ENCODE measurements at places on chromosomes 1 and 21.

GRCh38 chr1:232657426-232658005, 27.6 kb upstream of the SIPA1L2 start:
- DNase-seq: peak; percentile 68

- no peak for DNase-seq
Observed at GRCh38 chr1:231016234-231016633, 23.8 kb downstream of the FAM89A start.

- DNase-seq: no peak
Observed at GRCh38 chr1:192609110-192610079, 26.6 kb upstream of the RGS13 start.

DNA sequence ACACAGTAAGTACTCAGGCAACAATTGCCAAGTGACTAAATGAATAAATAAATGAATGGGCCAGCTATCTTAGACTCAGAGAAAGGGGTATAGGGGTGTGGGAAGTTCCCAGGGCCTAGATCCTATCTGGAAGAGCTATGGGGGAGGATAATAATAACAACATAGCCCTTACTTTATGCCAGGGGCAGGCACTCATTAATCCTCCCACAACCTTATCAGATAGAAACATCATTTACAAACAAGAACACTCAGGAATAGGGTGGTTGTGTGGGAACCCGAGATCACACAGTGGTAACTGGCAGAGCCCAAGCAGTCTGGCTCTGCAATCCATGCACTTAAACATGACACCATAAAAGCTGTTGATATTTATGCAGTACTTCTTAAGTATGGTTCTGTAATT, 128.2 kb upstream of the SPATA6 start:
- DNase-seq: no peak

DNA sequence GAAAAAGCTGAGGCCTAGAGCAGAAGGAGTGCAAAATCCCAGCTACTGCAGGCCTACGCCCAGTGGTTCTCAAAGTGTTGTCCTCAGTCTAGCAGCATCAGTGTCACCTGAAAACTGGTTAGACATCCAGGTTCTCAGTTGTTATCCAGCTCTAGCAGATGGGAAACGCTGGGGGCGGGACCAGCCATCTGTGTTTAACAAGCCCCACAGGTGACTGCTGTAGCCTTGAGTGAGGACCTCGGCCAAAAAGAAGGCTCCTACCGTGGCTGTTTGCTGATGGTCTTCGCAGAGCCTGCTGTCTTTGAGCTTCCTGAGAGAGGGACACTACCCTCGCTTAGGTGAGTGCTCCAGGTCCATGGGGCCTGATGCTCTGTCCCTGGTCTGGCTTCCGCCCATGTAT, 69.7 kb downstream of the LRRN2 start:
- no peak for DNase-seq

- no peak for DNase-seq
Observed at GRCh38 chr1:160672789-160673695, 26.2 kb upstream of the SLAMF1 start.

GRCh38 chr1:99216956-99217355, 47.3 kb upstream of the PLPPR4 start:
- no peak for DNase-seq

GRCh38 chr1:25056536-25056935, 126.5 kb upstream of the RUNX3 start:
- no peak for DNase-seq

GRCh38 chr1:95583661-95584210, 349.7 kb downstream of the RWDD3 start:
- no peak for DNase-seq

- DNase-seq: no peak
Observed at GRCh38 chr21:17950591-17950990, 131.4 kb upstream of the C21orf91 start.

- DNase-seq: no peak
Observed at GRCh38 chr1:219247441-219247840, 73.8 kb downstream of the LYPLAL1 start.

- DNase-seq: peak; percentile 43
Observed at GRCh38 chr1:85611856-85612255, 31.3 kb downstream of the CCN1 start.

DNA sequence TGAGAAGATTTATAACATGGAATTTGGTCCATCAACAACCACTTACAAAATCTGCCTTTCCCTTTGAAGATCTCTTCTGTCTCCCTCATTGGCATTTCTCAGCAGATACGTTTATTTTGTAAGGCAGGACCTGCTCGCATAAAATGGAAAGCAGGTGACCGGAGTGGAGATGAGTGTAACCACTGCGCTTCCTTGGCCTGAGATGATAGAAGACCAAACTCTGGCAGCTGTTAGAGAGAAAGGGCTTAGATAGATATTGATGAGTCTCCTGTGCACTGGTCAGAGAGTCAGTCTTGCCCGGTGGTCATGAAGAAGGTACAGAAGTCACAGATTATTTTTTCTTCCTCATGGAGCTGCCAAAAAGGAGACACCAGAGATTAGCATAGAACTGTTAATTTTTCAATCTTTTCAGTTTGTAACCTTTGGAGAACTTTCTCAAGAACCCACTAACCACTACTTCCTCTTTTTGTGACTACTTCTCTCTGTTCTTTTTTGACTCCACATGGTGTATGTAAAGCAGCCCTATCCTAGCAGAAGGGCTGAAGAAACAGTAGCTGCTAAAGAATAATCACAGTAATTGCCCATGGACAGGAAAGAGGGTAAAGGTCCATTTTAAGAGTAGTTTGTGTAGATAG, 47.6 kb downstream of the FCRL3 start:
- no peak for DNase-seq

- no peak for DNase-seq
Observed at GRCh38 chr1:26360807-26361604, 7.1 kb upstream of the CRYBG2 start.

GRCh38 chr1:115343200-115343737, 5.2 kb upstream of the NGF start:
- no peak for DNase-seq

- DNase-seq: no peak
Observed at GRCh38 chr1:26828411-26828991, 2.0 kb downstream of the ZDHHC18 start.

- DNase-seq: peak; percentile 36
Observed at GRCh38 chr1:89633248-89633799, 404 bp downstream of the LRRC8C start.

DNA sequence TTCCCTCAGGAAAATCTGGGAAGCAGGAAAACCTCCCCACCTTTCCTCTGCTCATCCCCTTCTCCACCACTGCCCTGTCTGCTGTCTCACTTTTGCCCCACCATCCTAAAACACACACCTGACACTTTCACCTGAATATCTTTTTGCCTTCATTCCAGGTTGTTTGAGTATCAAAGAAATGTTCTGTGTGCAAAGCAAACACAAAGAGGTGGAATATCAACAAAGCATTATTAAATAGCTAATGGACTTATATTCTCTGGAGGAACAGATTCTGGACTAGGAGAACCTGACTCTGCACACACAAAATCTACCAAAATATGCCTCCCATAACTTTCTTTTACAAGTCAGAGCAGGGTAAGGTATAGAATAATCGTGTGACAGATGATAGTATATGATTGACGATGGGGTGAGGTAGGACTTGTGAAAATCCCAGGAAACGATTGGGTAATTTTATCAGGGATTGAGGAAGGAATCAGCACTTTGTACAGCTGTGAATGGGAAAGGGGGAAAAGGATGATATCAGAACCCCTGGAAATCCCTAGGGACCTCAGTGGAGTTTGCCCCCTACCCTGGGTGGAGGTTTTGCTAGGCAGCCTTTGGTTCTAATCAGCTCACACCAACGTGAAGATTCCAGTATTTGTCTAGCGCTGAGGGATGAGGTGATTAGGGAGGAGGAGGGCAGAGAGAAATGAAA, 87.7 kb downstream of the PROX1 start:
- DNase-seq: no peak

GRCh38 chr1:167212025-167212424, 8.7 kb upstream of the POU2F1 start:
- no peak for DNase-seq

- no peak for DNase-seq
Observed at GRCh38 chr1:190138702-190139101, 339.0 kb downstream of the BRINP3 start.

- DNase-seq: no peak
Observed at GRCh38 chr1:150971583-150972416, 2.8 kb downstream of the CERS2 start.

DNA sequence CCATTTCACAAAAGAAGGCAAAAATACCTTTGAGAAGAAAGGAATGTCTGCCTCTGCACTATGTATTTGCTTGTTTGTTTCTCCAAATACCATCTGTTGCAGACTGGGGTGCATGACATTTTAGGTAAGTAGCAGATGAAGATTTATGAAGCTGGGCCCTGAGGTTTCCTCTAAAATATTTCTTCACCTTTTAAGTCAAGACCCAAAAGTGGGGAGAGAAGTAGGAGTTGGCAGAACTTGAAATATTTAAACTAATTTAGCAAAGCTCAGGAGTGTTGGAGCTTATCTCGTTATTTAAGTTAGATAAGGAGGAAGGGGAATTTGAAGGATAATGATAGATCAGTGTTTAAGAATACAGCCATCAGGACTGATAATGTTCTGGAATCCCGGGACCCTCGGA, 152.9 kb downstream of the DHRS3 start:
- DNase-seq: no peak

DNA sequence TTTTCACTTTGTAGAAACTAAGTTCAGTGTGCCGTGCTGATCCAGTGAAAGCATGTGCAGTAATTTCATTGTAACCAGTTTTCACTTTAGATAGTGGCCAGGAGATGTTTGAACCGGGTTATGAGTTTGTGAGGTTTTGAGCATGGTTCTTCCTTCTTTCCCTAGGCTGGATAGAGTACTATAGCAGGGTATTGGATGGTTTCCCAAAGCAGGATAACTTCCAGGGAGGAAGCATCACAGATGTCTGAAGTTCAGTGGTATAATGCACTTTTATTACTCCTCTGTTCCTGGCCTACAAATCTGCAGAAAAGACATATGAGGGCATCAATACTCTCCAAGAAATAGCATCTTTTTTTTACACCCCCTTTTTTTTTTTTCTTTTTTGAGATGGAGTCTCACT, 823.1 kb downstream of the USP25 start:
- DNase-seq: no peak

DNA sequence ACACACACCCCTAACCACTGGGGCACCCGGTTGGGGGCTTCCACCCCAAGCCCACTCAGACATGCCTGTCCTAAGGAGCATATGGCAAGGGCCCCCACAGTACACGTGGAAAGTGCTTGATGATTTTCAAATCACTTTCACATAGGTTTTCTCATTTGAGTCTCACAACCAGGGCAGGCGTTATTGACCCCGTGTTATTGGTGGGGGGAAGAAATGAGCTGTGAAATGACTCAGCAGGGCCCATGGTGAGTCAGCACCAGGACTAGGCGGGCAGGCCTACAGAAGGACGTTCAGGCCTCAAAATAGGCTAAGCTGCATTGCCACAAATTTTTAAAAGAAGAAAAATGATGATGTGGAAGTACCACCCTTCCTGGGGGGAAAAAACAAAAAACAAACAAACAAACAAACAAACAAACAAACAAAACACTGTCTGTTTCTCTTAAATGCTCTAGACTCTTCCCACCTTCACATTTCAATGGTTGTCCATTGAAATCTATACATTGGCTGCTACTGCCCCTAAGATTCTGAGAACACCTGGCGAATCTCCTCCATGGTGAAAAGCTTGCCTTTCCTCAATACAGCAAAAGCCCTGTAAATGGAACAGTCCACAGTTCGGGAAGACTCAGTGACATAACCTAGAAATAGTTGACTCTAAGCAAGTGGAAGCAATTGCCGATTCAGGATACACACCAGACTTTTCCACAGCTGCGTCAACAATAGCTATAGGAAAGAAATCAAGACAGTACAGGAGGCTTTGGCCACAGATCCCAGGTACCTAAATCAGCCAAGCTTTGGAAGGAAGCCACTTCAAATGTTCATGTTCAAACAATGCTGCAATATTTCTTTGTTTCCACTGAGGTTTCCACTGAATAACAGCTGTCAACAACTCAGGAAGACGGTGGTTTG, 234.7 kb downstream of the TOMM20 start:
- DNase-seq: no peak

DNA sequence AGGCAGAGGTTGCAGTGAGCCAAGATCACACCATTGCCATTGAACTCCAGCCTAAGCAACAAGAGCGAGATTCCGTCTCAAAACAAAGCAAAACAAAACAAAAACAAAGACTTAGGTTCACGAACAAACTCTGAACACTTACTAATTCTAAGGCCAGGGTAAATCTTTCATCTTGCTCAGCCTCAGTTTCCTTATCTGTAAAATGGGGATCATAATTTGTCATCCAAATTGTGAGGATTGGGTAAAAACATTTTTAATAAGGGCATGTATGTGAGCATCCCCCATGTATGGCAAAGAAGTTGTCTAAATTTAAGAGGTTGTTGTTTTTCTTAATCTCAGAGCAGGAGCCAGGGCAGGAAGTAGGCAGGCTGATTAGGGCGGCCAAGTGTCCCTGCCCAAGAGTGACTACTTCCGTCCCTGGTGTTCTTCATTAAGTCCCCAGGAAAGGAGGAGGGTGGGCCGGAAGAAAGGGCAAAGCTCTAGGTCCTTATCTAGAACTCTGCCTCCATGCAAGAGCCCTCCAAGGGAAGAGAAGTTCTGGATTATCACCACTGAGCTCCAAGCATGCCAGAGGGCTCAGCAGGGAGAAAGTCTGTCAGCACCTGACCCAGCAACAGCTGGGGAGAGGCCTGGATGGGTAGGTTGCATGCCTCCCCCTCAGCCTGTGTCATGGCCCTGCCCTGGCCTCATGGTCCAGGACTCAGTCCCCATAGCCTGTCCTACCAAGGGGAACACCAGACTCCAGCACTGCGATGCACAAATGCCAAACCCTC, 49.9 kb upstream of the CLIC4 start:
- no peak for DNase-seq

DNA sequence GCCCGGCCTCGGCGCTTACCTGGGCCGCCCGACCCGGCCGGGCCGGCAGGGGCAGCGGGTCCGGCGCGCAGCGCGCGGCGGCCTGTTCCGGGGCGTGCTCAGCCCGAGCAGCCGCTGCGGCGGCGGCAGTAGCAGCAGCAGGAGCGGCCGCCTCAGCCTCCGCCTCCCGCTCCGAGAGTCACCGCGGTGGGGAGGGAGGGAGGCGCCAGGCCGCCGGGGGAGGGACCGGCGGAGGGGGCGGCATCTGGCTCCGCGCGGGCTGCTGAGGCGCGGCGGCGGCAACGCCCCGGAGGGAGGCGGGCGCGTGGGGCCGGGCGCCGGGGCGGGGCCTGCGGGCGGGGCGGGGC, at the start of gene CTNNBIP1:
CTNNBIP1 (minus strand) TSS at position 194 of the 347 bp plus-strand sequence. CDS start 38,205 bp downstream, outside the sequence.
- DNase-seq: no peak

- DNase-seq: no peak
Observed at GRCh38 chr21:45870851-45871615, 110.5 kb upstream of the COL6A1 start.

GRCh38 chr1:20993716-20994575, 182.8 kb downstream of the EIF4G3 start:
- no peak for DNase-seq

GRCh38 chr1:227945891-227946623, 1.7 kb downstream of the WNT9A start:
- no peak for DNase-seq

DNA sequence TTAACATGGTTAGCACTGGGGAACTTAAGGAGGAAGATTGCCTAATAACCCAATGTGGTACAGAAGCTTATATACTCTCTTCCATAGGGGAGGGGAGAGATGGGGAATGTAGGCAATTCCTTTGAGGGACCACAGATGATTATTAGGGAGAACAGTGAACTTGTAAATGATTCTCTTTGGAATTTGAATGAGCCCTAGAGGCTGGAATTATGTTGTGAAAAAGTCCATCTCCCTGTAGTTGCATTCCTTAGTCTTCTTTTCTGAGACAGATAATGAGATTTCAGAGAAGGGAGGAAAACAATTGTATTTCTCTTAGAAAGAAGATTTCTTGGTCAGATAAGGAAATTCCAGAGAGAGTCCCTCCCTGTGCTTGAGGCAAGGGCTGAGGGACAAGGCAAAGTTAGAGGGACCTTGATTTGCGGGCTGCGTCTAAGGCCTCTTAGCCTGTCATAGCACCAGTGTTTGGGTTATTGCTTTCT, 89.0 kb upstream of the HMCN1 start:
- DNase-seq: no peak
